RPMI8226 (cell line): ENCODE measurements at places on chromosomes 13 and 19.

DNA sequence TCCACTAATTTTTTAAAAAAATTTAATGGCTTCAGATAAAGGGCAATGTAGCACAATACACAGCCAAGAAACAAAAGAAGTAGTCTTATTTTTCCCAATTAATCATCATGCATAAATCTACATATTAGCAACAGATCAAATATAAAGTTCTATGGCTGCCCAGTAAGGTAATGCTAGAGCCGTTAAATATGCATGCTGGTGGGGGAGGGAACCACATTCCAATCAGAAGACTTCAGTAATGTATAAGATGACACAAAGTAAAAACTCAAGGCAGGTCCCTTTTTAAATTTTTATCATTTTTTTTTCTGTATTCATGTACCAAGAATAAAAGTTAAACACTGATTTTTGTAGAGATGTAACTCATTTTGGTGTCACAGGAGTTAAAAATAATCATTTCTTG is 62.0 kb downstream of the MPHOSPH8 start:
- DNase-seq, result no peak

- DNase-seq, result no peak
Measured at GRCh38 chr19:1810439-1811160, 1.5 kb downstream of the ATP8B3 start.

DNA sequence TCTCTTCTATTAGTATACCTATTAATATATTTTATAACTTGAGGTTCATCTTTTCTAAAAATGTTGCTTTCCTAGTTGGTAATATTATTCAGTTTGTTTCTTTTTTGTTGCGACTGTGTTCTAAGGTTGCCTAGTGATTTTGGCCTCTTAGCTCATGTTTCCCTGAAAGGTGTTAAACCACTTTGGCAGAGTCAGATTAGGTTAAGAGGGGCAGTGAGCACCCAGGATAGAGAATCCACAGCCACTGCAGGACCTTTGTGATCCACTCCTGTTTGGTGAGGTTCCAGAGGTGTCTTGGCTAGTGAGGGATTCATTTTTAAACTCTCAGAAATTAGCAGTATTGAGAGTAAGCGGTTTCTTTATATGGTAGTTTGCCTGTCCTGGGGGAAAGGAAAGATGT is 14.9 kb upstream of the GPR18 start:
- DNase-seq, result no peak

DNA sequence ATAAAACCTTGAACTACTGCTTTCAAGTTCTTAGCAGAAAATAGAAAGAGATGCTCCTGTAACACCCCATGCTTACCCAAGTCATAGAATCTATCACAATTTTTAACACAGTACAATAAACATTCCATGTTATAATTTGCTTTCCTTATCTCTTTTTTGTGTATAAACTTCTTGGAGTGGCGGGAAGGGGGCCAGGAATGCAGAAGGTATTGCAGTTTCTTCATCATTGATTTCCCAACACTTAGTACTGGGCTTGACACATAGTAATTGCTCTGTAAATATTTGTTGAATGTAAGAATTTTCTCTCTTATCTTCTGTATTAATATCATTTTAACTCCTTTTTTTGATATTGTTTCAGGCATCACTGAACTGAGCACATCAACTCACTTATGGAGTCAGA is 535.8 kb downstream of the KCTD12 start:
- DNase-seq, result no peak

GRCh38 chr19:55603581-55604292 is 1.7 kb upstream of the ZNF865 start:
- no peak for DNase-seq

DNA sequence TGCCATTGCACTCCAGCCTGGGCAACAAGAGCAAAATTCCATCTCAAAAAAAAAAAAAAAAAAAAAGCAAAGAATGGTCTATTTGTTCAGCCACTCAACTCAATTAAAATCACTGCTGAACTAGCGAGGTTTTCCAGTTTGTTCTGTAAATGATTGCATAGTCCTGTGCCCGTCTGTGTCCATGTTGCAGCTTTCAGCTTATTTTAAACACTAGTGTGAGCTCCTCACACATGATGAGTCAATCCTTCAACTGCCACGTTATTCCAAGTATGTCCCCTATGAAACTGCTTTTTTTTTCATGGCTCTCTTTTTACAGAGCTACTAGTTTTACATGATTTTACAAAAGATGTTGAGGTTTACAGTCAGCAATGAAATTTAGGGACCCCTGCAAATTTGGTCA is 12.2 kb downstream of the SUGP2 start:
- DNase-seq, result no peak

DNA sequence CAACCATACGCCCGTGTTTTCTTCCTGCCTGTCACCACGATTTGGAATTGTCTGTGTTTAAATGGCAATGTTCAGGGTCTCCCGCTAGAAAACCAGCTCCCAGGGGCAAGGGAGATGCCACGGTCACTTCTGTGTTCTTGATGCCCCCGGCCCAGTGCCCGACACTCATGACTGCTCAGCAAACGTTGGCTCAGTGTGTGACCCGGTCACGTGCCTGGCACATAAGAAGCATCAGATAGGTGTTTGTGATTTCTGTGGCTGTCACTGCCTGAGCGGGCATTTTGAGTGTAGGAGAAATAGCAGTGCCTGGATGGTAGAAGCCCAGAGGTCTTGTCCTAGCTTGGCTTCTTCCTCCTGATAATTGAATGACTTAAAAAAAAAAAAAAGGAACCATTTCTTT is 15.5 kb downstream of the HDGFL2 start:
- DNase-seq, result no peak

DNA sequence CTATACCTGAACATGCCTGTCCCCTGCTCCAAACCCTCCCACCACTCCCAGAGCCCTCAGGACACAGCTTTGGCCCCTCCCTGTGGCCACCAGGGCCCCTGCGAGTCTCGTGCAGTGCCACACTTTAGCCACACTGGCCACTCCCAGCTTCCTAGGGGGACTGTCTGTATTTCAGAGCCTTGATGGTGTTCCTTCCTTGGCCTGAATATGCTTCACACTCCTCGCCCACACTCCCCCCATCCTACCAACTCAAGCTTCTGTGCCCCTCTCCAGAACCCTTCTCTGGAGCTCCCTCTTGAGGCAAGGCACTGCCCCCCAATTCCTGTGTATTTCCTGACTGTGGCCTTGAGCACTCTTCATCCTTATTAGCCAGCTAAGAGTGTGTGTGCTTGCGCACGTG is 80.2 kb downstream of the DPF1 start:
- no peak for DNase-seq

DNA sequence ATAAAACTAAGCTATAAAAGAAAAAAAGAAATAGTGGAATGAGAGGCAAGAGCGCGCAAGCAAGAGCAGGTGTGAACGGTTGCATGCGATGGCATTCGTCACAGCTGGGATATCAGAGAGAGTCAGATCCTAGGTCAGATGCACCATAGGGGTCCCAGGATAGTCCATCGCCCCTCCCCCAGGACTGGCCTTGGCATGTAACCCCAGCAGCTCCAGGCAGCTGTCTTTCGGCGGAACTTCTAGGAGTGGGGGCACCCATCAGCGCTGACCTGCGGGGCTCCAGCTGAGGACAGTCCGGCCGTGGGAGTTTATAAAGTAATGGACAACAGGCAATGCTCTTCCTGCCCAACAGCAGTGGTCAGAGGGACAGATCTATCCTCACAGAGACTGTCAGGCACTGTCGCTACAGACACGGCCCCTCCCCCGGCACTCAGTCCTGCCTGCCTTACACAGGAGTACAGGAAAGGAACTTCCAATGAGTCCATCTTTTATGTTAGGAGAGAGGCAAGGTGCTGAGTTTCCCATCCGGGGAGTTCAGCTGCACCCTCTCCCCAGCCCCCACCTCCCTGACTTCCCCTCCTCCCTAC is 1.4 kb downstream of the SIAH3 start:
- DNase-seq, result no peak

DNA sequence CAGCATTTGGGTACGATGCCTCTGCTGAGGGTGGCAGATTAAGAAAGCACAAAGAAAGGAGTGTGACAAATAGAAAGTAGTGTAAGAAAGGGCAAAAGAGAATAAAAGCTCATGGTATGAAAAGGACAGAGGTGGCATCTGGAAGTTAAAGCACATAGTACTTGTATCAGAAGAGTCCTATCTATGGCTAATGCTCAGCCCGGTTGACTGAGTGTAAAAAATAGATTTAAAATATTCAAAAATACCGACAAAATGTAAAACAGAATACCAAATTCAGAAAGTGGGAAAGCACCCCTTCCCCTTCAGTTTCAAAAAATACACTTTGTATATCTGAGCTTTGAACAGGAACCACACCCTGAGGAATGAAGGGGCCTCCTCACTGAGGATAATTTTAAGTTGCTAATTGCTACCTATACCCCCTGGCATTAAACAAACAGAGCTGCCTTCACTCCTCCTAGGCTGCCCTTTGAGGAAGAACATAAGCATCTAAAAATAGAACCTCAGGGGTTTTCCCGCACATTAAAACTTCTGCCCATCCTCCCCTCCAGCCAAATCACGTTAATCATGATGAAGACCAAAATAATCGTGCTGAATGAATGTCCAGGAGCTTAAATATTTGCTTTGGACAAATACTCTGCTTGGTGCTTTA is 43.3 kb downstream of the DLEU7 start:
- no peak for DNase-seq

GRCh38 chr13:113876346-113877148 is 12.7 kb upstream of the GAS6 start:
- no peak for DNase-seq

- DNase-seq, result no peak
Measured at GRCh38 chr19:53882391-53883050, 524 bp downstream of the PRKCG start.

GRCh38 chr13:42715909-42716308 is 65.5 kb upstream of the FAM216B start:
- no peak for DNase-seq

- DNase-seq, result no peak
Measured at GRCh38 chr13:50518781-50519201, 324.7 kb downstream of the DLEU7 start.

DNA sequence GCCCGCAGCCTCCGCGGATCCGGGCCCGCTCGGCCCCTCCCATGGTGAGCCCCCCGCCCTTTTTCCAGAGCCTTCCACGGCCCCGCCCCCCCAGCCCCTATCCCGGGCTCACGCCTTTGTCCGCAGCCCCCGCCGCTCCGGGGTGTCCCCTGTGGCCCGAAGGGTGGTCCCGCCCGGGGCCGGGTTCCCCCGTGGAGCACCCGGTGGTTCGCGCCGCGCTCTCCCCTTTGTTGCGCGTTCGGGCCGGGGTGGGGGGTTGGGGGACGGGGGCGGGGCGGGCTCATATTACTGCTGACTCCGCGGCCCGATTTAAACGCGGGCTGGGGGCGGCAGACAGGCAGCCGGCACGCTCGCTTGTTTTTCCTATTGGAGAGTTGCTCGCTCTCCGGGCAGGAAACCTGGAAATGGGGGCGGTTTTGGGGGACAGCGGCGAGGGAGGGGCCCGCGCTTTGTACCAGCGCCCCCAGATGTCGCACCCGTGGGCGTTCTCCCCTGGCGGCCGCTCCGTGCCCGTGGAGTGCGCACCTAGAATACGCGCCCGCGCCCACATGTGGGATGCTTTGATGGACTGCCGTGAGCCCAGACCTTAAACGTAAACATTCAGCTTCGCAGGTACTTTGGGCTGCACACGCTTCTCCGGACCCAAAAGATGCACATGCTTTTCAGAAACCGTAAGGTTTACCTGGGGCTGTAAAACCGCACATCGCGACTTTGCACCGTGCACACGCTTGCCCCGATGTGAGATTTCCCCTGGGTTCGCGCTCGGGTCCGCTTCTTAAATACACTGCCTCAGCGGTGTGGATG is 699 bp downstream of the PTOV1 start:
- peak; percentile 40 for DNase-seq

GRCh38 chr13:110156301-110157049 is 150.5 kb downstream of the COL4A1 start:
- DNase-seq, result no peak

- peak; percentile 83 for DNase-seq
Measured at GRCh38 chr19:42279902-42280814, 11.1 kb downstream of the CIC start.

DNA sequence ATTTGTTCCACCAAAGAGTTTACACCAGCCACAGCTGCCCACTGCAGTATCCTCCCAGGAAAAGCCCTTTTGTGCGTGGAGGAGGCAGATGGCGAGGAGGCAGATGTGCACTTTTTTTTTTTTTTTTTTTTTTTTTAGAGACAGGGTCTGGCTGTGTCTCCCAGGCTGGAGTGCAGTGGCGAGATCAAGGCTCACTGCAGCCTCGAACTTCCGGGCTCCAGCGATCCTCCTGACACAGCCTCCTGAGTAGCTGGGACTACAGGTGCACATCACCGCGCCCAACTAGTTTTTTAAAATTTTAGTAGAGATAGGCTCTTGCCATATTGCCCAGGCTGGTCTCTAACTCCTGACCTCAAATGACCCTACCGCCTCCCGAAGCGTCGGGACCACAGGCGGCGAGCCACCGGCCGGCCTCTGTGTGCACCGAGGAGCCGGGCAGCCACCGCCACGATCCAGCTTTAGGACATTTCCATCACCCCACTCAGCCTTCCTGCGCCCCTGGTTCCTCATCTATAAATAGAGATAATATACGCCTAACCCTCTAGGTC is 563 bp upstream of the PDCD5 start:
- DNase-seq, result no peak

DNA sequence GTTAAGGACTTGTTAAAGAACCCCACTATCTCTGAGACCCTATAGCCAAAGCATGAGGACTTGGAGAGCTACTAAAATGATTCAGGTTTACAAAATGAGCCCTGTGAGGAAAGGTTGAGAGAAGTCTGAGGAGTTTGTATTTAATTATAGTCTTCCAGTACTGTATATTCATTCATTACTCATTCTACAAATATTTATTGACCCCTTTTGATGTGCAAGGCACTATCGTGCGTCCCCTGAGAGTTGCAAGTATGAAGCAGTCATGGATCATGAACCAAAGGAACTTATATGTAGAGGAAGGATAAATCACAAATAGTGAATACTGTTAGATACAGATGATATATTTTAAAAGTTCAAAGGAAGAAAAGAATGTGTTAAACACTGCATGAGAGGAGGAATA is 84.4 kb downstream of the DNAJC15 start:
- DNase-seq, result no peak

DNA sequence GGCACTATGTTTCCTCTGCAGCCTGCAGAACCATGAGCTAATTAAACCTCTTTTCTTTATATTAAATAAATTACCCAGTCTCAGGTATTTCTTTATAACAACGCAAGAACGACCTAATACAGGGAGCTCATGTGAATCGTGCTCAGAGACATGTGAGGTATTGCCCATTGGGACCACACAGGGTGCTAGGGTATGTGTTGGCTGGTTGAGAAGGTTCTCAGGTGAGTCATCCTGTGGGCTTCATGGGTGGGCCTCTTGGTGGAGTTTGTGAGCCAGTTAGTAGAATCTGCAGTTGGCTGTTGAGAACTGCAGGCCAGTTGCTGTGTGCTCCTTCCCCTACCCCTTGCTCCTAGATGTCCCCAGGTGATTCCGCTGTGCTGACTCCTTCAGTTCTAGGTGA is 163.0 kb downstream of the HS6ST3 start:
- no peak for DNase-seq

DNA sequence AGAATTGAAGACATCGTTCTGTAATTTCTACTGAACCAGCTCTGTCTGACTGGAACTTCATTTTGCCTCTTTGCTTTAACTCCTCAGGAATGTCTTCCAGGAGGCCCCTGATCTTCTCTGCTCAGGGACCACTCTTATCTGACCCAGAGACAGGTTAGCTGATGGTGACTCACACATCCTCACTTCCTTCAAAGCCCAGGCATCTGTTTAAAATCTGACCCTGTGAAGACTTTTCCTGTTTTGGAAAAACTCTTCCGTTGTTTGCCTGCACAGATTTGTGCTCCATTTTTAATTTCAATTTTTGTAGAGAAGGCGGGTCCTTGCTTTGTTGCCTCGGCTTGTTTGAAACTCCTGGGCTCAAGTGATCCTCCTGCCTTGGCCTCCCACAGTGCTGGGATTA is 1.6 kb downstream of the ARL11 start:
- DNase-seq, result no peak
